ENCODE measurements at places on chromosomes 3 and 15. TPM values are rescaled to one million over a fixed set of nuclear protein-coding genes. Genes with fewer than 3 reads are reported as not detected.

Gene GP9
- total RNA-seq: not detected

Gene MITF
- 2.1 TPM for total RNA-seq

Gene SI
- not detected for total RNA-seq

Gene GAP43
- total RNA-seq: not detected

Gene IL1RAP
- 72.6 TPM for total RNA-seq

Gene CLEC3B
- total RNA-seq: not detected

Data from nasal cavity respiratory epithelium epithelial cell of viscerocranial mucosa (primary cell).